ENCODE measurements at places on chromosomes 6 and 20.

DNA sequence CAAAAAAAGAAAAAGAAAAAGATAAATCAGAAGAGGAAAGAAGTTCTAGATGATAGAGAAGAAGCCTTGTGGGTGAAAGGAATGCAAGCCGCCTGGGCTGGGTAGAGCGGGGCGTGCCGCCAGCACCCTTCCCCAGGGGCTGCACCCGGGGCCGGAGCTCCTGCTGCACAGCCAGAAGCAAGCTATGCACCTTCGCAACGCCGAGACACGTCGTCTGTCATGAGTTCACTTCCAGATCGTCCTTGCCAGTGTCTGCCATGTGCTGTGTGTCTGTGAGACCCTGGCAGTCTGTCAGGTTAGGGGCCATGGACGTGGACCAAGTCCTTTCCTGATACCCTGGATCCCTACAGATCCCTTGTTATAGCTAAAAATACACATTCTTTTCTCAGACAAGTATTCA, 25.5 kb upstream of the ADRM1 start:
- DNase-seq = no peak

DNA sequence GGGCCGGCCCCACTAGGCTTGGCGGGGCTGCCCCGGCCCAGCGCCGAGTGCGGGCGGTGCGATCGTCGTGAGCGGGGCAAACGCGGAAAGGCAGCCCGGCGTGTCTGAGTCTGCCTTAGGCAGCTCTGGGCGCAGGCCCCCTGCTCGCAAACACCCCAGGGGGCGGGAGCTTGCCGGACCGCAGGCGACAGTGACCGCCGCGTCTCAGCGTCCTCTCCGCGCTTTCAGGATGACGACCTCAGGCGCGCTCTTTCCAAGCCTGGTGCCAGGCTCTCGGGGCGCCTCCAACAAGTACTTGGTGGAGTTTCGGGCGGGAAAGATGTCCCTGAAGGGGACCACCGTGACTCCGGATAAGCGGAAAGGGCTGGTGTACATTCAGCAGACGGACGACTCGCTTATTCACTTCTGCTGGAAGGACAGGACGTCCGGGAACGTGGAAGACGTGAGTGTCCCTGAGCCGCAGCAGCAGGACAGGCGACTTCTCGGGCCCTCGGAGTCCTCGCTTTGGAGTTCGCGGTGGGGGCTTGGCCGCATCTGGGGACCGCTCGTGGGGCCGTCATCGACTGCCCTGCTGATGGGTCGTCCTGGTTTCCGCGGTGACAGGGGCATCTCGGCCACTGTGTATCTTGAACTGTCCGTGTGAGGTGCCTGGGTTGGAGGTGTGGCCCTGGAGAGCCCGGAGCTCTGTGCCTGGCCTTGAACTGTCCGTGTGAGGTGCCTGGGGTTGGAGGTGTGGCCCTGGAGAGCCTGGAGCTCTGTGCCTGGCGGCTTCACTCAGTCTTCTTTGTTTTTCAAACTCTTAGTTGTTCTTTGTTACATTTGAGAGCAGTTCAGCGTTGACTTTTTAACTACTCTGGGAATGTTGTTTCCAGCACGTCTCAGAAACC, 786 bp downstream of the ADRM1 start:
- no peak for DNase-seq

DNA sequence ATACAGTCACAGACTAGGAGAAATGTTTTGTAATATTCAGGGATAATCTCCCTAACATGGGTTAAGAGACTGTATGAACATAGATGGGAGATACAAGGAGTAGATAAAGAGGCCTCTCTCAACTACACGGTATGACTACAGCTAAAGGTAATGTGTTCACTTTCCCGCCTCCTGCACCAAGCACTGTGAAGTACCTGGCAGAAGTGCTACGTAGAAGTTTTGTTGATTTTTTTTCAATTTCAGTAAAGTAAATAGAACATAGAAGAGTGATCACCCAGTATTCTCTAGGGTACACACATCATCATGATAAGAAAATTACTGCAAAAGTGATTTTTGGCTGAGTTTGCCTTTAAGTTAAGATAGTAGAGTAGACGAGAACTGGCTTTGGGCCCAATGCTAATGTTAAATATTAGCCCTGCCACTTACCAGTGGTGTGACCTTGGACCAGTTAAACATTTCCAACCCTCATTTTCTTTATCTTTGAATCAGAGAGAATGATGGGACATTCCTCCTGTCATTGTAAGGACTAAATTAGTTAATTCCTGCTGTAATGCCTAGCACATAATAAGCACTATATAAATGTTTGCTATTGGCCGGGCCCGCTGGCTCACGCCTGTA, 183.6 kb downstream of the COL9A1 start:
- DNase-seq = no peak

GRCh38 chr6:41687501-41688175, 47.8 kb downstream of the TFEB start:
- no peak for DNase-seq

DNA sequence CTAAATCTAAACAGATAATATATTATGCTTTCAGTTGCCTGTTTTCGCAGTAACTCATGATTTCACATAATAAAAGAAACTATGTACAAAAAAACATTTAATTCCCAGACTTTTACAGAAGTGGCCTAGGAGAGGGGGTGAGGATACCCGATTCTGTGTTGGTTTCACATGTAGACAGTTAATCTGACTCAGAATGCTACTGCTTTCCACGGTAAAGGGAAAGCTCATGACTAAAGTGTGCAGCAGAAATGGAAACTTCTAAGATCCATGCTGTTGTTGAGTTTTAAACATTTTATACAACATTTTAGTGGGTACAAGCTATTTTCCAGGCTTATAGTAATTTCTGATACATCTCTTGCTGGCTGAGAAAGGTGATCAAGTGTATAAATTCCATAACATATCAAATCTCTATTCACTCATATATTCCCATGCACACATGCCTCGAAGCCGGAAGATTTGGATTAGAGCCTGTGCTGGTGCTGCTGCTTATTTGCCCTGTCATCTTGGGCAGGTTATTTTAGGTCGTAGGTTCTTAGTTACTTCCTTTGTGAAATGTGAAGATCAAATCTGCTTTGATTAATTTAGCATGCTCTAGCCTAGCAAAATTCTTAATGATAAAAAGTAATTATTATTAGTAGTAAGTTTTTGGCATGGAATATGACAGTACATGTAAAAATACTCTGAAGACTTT, 896.7 kb upstream of the MAP3K7 start:
- DNase-seq = no peak

DNA sequence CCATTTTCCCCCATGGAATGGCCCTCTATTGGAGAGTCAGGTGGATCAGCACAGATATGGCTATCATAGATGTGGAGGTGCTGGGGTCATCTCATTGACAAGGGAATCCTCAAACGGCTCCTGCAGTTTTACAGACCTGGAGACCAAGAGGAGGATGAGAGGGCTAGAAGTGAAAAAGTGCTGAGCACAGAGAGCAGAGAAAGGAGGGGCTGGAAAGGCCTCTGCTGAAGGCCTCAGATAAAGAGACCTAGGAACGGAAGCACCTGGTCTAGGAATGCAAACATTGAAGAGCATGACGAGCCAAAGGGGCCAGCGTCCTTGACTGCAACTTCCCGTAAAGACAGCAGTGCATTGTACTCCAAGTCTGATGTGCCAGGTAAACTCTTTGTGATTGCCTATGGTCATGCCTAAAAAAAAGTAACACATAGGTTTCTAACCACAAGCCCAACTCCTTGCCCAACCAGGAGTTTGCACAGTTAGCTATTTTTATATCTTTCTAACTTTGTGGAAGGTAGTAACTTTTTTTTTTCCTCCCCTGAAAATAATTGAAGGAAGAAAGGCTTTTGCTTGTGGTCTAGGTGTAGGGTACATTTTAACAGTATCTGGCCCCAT, 15.2 kb downstream of the RSPH4A start:
- DNase-seq = no peak

- DNase-seq = no peak
These were observed 10.7 kb downstream of the PXDC1 start for GRCh38 chr6:3740551-3741476.

DNA sequence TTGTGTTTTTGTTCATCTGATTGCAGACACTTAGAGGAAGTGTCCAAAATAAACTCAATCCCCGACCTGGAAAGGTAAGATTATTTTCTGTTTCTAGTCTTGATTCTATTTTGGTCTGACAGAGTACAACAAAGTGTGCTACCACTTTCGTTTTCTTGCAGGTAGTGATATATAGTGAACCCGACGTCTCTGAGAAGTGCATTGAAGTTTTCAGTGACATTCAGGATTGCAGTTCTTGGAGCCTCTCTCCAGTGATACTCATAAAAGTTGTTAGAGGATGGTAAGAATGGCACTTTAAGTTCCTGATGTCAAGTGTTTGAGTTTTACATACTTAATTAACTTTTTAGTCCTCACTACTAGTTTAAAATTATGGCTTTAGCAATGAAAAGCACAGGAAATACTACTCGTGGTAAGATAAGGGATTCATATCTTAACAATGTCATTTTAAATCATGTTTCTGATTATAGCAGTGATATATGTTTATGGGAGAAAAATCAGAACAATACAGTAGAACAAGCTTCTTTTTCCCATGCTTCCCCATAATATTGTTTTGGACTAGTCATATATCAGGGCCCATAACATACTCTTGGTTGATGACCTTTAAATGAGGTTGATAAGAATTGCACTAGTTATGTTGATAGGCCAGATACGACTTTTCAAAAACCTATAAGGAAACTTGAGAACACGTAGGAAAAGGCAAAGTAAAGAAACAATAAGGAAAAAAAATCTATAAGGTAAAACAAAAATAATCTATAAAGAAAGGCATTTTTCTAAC, 104.0 kb downstream of the RTN4IP1 start:
- DNase-seq = no peak

- DNase-seq = no peak
These were observed 598.3 kb downstream of the PKHD1 start for GRCh38 chr6:51489133-51489532.

- DNase-seq = no peak
These were observed 222.7 kb upstream of the NOX3 start for GRCh38 chr6:155678361-155678760.

DNA sequence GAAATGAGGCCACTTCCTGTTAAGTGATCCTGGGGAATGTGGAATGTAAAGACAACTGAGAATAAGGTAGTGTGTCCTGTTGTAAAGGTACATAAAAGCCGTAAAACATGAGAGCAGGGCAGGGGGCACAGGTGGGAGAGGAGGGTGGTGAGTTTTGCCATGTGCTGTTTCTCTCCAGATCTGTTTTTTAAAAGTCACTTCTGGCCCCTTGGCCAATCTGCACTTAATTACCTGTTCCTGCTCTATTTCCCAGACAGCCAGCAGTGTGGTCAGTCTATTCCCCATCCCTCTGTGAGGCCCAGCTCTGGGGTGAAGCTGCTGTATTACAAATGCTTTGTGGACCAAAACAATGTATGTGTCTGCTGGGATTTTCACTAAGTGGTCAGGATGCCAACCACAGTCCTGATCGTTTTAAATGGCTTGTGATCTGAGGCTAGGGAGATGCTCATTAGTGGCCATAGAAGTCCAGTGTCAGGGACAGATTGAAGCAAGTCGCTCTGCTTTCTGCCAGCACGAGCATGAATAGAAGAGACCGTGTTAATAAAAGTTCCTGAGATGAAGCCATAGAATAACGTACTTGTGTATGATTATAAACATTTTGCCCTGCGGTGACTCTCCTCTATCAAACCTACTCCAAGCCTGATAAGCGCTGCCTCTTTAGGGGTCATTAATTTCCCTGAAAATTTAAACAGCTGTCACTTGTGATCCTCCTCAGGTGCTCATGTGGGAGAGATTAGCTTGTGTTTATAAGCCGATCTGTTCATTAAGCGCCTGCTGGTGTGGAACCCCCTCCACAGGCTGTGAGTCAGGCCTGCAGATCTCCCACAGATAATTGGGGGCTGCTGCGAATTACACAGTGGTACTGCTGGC, 111.8 kb upstream of the CENPW start:
- no peak for DNase-seq

GRCh38 chr6:138374815-138375214, 2.9 kb upstream of the SMIM28 start:
- DNase-seq = no peak

DNA sequence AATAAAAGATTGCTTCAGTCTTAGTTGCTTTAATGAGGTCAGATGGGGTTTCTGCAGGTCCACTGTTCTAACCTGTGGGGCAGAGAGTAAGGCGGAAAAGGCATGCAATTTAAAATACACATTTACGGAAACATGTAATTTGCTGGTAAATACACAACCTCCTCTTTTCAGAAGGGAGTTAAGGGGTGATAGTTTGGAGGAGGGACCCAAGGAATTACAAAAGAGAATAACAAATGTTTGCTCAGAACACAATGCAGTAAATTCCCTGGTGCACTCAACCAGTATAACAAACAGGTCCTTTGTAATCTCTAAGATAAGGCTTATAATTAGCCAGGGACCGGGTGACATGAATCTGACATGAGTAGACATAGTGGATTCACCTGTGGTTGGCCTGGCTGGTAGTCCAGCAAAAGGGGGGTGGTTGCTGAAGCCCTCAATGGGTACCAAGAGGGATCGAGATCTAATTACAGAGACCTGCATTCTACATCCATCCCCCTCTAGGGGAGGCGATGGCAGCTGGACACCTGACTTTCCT, 295.1 kb downstream of the PHACTR1 start:
- DNase-seq = no peak

DNA sequence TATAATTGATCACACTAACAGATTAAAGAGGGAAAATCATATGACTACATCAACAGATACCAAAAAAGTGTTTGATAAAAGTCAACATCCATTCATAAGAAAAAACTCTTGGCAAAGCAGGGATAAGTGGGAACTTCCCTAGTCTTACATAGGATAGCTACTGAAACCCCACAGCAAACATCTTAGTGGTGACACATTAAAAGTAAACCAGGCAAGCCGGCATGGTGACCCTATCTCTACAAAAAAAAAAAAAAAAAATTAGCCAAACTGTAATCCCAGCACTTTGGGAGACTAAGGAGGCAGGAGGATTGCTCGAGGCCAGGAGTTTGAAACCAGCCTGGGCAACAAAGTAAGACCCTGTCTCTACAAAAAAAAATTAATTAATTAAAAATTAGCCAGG, 13.8 kb upstream of the CCND3 start:
- DNase-seq = no peak

DNA sequence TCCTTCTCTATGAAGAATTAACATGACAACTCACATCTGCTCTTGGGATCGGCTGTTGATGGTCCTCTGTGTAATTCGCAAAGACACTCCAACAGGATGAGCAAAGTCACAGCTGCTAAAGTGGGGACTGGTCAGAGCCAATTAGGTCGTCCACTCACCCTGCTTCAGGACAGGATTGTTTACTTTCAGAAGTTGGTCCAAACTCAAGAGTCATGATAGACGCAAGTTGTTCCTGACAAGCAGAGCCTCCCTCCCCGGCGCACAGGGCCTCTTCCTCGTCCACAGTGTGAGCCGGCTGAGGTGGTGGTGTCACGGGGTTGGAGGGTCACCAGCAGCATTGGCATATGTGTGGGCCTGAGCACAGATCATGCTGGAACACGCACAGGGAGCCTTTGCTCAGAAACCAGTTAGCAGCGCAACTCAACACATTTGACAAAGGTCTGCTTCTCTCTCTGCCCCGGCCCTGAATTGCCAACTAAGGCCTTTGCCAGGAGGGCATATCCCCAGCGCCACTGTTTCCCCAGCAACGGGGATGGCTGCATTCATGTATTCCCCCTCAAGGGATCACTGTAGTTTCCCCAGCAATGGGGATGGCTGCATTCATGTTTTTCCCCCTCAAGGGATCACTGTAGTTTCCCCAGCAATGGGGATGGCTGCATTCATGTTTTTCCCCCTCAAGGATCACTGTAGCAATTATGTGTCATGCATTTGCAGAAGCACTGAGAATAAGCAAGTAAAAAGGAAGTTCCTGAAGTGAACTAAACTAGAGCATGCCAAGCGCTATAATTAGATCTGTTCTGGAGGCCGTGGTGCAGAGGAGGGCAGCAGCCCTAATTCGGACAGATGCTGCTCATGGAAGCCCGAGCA, 111.7 kb downstream of the THBS2 start:
- no peak for DNase-seq

- DNase-seq = no peak
These were observed 45.3 kb upstream of the DSN1 start for GRCh38 chr20:36818861-36819260.
